T-helper 2 cell (primary cell): ENCODE measurements at places on chromosomes 7 and 10.

- no peak for DNase-seq
Observed at GRCh38 chr10:3776796-3777571, 8.0 kb downstream of the KLF6 start.

- DNase-seq: no peak
Observed at GRCh38 chr10:37865957-37866803, 8.8 kb upstream of the ZNF248 start.

DNA sequence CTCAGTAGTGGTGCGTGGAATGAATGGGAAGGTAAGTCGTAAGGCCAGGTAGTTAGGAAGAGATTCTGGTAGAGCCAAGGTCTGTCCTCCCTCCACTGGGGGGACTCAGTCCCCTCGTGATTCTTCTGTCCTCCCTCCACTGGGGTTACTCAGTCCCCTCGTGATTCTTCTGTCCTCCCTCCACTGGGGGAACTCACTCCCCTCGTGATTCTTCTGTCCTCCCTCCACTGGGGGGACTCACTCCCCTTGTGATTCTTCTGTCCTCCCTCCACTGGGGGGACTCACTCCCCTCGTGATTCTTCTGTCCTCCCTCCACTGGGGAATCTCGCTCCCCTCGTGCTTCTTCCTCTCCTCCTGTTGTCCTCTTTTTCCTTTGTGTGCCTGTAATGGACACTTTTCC is 125.1 kb downstream of the CELF2 start:
- no peak for DNase-seq

- no peak for DNase-seq
Observed at GRCh38 chr10:129033340-129033739, 433.7 kb upstream of the MGMT start.

GRCh38 chr7:14841869-14842268 is 60.7 kb downstream of the DGKB start:
- no peak for DNase-seq

GRCh38 chr10:49382826-49383225 is 13.1 kb downstream of the DRGX start:
- no peak for DNase-seq

DNA sequence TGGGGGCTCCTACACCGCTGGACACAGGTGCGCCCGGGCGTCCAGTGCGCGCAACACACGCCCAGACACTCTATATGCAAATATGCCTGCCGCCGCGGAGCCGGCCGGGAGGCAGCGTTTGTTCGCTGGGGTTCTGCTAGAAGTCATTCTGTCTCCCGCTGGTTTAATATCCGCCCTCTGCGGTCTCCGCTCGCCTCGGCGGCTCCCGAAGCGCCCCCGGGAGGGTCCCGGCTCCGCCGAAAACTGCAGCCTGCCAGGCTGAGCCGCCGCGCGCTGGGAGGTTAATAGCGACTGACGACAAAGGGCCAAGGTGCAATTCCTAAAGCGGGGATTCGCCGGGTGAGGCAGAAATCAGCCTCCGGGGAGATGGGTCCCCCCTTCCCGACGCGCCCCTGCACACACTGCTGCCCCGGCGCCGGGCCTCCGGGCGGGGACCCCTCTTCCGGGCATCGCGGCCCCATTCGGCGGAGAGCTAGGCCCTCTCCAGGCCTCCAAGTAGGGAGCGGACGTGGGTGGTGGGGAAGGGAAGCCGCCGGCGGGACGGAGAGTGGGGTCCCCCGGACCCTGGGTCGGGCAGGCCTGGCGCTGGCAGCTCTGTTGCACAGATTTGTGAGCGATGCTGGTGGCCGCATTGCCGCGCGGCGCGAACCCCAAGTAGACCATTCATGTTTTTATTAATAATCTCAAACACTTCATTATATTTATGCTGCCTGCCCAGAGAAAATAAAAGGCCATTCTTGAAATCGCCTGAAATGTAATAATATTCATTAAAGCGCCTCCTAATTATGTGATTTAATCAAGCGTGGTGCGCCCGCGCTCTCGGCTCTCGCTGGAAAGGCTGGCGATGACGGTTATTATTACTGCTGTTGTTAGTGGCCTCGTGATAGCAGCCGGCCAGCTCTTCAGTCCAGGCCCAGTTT is 9.1 kb downstream of the EN2 start:
- peak; percentile 65 for DNase-seq

DNA sequence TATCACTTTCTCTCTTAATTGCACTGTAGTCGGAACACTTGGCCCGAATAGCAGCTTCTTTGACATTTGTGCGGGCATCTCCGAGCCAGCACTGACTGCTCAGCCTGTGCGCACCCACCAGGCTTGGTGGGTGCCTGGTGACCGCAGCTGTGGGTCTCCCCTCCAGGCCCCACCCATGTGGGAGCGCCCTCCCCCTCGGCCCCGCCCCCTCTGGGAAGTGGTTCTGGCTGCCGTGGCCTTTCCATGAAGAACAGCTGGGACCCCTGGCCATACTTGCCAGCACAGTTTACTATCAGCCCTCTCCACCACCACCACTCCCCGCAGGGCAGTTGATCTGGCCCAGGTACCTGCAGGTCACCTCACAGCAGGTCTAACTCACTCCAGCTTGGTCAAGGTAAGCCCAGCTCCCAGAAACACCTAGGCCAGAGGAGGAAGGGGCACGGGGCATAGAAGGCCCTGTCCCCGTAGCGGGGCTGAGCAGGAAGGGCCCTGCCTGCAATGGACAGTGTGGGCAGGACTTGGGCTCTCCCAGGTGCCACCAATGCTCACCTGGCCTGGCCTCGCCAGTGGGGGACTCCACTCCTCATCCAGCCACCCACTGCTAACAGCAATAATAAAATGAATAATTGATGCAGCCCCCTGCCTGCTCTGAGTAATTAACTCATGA is 5.8 kb downstream of the RASGEF1A start:
- DNase-seq: no peak

DNA sequence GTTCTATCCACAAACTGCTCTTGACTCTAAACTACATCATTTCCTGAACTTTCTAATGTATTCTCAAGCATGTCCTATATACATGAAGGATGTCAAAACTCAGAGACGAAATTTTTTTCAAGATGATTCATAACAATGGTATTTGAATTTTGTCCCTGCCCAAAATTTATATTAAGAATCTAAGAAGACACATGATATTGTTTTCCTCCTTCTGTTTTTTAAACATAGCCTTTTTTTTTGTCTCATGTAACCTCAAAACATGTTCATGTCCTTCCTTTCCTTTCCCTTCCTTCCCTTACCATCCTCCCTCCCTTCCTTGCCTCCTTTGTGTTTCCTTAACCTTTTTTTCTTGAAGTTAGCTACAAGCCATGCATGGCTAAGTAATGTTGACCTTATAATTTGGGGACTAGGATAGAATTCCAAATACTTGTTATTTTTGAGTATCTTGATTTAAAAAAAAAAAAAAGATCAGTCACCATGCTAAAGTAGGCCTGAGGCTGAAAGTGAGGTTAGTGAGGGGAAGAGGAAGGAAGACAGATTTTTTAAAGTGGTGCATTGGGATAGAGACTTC is 163.0 kb downstream of the SUGCT start:
- no peak for DNase-seq

DNA sequence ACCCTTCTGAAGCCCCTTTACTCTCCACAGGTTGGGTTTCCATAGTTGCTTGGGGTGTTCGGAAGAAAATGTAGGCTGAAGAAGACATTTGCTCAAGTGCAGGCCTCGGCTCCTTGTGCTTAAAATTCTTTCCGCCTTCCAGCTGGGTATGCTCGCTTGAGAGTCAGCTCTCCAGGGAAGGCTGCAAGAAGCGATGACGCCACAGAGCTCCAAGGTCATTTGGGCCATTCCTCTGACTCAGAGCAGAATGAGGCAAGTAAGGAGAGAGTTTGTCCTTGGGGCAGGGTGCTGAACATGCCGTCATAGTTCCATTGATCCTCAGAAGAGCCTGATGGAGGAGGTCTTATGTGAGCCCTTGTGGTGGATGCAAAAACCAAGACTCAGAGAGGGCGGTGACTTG is 27.4 kb upstream of the HSPA12A start:
- DNase-seq: no peak
